ENCODE measurements at places on chromosomes 6 and 20.

GRCh38 chr6:130032758-130033340, 14.5 kb downstream of the L3MBTL3 start:
- DNase-seq: no peak

DNA sequence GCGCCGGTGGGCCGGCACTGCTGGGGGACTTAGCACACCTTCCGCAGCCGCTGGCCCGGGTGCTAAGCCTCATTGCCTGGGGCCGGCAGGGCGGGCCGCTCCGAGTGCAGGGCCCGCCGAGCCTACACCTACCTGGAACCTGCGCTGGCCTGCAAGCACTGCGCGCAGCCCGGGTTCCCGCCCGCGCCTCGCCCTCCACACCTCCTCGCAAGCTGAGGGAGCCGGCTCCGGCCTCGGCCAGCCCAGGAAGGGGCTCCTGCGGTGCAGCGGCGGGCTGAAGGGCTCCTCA, 10.7 kb upstream of the MPC1 start:
- no peak for DNase-seq

GRCh38 chr6:32837651-32838113, 857 bp downstream of the TAP2 start:
- no peak for DNase-seq

- DNase-seq: no peak
These were observed 27.4 kb downstream of the KCNQ5 start for GRCh38 chr6:72649032-72649984.

- no peak for DNase-seq
These were observed 153.5 kb downstream of the EYA4 start for GRCh38 chr6:133394630-133395029.

DNA sequence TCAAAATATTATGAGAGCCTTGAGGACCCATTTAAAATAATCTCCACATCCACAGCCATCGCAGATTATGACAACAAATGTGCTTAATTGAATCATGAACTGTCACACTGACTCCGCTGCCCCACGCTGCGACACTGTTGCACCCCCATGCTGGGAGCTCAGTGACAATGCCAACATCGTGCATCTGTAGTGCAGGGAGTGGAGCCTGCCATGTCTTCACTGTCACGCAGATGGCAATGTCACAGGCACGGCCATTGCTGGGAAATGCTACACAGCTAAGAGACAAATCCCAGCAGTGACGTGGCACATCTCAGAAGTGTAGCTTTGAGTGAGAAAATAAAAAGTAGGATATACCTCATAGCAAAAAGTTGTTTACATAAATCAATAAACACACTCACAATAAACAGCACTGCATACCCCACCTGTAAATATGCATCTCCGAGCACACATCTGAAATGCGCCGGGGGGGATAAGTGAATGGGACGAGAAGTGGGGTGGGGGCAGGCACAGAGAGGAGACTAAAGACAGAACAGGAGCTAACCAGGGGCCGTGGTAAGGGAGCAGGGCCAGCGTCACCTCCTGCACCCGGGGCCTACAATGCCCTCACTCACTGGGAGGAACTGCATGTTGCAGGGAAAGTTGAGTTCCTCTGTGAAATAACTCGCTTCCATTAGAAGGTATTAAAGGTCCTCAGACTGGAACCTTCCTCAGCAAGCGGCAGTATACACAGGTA, 349.9 kb downstream of the THBS2 start:
- DNase-seq: no peak

DNA sequence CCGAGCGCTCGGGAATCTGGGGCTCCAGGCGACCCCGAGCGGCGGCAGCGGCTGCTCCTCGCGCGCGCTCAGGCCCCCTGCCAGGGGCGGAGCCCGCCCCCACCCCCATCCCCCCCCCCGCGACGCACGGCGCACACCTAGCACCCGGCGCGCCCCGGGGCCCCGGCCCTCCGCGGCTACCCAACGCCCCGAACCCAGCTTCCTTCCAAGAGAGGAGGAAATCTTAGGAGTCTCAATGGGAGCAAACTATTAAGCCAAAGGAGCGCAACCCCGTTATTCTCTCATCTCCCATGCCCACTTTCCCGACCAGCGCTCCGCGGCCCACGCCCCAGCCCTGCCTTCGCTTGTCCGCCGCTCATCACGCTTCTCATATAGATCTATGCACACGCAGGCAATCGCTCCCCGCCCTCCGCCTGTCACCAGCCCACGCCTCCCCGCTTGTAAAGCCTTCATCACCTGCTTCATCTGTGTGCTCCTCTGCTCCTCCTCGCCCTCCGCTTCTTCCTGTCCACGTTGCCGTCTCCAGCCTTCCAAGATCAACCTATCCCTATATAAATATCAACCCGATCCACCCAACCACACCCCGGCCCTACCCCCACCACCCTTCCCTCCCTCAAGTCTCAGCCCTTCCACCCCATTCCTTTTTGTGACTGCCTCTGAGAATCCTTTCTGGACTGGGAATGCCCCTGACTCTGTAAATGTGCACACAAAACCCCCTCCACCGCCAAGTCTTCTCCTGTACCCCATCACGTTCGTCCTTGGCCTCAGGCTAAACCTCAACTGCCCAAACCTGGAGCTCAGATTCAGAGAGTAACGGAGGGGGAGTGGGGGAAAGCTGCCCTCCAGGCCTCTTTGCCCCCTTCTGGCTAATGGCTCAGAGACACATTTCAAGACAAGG, at the start of gene DLK2:
Gene DLK2, minus strand, starts transcription at position 18 of the 898 bp plus-strand sequence. CDS start 723 bp downstream, outside the sequence.
- DNase-seq: peak; percentile 52

DNA sequence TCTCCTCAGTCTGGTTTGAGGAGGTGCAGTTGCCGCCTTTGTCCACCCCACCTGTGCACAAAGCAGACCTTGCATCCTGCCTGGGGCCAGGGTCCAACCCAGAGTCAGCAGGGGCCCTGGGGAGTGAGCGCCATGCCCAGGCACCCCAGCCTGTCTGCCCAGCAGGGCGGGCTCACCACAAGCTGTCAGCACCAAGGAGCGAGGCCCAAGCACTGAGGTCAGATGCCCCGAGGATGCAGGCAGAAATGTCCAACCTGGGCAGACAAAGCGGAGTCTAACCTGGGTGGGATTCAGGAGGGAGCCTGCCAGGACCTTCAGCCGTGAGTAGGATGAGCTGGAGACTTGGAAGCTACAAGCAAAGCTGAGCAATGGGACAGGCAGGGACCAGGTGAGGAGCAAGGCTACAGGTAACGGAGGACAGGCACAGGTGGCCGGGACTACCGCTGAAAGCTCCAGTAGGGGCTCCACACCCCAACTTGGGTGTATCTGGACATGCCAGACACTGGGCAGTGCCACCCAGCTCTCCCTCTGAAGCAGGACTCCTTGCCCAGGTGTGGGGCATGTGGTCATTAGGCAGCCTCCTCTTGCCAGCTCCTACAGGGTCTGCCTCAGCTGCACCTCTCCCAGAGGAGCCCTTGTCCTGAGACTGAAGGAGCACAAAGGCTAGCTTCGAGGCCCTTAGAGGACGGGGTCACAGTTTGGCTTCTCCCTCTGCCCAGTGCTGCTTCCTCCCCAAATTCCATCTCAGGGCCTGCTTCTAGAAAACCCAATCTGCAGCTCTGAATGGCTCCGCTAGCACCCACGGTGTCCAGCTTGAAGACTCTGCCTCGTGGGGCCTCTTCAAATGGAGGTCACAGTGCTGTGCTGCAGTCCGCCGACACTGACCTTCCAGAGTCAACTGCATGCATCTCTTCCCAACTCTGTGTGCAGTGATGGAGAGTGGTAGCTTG, 210.6 kb upstream of the CDYL start:
- DNase-seq: no peak

GRCh38 chr6:13099771-13100170, 228.6 kb downstream of the TBC1D7 start:
- no peak for DNase-seq

- DNase-seq: no peak
These were observed 195.7 kb upstream of the CITED2 start for GRCh38 chr6:139570166-139570565.

- peak; percentile 44 for DNase-seq
These were observed 8.3 kb downstream of the CCM2L start for GRCh38 chr20:32018269-32019155.

GRCh38 chr6:99761711-99762110, 155.1 kb downstream of the PRDM13 start:
- DNase-seq: no peak

DNA sequence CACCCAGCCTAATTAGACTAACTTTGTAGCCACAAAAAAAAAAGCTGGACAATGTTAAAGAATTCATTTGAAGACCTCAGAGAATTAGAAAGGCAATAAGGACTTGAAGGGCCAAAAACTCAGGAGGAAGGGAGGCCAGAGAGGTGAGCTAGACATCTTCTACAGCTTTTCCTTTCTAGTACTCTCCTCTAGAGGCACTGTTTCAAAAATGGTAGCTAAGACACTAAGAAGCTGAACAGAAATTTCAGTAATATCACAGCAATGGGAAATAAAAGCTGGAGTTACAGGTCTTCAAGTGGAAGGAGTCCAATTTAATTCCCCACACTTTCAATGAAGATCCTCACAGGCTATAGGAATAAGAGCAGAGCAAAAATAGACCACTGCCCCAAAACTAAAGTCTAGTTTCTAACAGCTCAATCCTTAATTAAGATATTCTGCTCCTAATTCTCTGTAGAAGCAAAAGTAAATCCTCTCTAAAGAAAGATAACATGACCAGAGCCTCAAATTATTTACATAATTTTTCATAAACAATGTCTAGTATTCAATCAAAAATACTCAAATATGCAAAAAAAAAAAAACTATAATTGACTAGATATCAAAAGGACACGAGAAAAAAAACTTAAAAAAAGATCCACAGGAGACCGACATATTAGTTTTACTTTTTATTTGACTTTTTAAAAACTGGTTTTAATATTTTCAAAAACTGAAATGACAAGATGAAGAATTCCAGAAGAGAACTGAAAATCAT, 63.7 kb downstream of the RNGTT start:
- DNase-seq: no peak

DNA sequence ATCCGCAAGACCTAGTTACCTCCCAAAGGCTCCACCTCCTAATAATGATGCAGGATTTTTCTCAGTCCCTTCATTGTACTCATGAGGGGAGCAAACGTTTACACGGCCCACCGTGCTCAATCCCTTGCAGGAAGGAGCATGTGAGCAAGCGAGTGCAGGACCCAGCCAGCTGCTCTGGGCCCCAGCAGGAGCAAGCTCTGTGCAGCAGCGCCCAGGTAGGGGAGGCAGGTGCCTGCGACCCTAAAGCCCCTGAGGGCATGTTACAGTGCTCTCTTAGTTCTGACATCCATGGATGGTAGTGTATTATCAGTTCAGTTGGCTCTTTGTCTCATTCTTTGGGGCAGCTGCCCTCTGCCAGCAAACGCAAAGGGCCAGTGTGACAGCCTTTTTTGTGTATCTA, 143.4 kb downstream of the TBXT start:
- no peak for DNase-seq

DNA sequence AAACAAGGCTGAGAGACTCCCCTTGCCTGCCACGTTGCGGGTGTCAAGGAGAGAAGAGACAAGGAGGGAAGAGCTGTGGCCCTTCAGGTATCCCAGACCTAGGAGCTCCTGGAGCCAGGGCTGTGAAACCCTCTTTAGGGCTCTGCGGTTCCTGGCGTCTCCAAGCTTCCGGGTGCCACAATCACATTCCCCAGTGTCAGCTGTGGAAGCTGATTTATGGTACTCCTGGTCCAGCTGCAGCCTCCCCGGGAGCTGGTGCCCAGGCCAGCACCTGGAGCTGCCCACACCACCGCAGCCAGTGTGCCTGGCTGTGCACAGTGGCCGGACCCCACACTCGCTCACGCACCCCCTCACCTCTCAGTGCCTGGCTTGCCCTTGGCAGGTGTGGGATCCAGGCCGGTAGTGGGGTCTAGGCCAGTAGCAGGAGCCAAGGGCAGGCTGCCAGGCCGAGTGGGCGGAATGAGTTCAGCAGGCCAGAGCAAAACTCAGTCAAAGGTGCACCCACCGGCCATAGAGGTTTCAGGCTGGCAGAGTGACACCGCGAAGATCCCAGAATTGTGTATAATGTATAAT, 58.9 kb upstream of the L3MBTL3 start:
- DNase-seq: no peak

- DNase-seq: no peak
These were observed 378.7 kb upstream of the ADGRB3 start for GRCh38 chr6:68256391-68256790.

DNA sequence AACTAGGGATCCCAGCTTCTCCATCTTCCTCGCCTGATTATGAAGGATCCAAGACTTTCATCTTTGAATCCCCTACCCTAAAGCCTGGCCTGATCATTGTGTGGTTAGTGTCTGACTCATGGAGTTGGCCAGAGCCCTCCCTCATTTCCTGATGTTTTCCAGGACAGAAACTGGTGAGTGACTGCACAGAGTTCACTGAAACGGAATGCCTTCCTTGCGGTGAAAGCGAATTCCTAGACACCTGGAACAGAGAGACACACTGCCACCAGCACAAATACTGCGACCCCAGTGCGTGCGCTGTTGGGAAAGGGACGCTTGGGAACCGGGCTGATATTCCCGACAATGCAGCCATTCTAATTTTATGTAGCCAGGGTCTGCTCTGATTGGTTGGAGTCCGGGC, 4.0 kb downstream of the CD40 start:
- no peak for DNase-seq

DNA sequence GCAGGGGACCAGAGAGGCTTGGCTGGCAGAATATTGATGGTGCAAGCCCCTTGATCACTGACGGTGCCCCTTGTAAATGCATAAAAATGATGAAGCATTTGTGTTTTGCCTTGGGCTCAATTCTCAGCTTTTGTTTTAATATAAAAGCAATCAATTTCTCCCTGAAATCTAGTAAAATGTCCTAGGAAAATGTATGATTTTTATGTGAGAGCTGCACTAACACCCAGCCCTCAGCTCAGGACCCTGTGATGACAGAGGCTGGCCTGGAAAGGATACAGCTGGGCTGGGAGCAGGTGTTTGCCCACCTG, 84.7 kb upstream of the PHACTR3 start:
- no peak for DNase-seq

- DNase-seq: no peak
These were observed 22.2 kb upstream of the POU3F2 start for GRCh38 chr6:98812220-98812619.

DNA sequence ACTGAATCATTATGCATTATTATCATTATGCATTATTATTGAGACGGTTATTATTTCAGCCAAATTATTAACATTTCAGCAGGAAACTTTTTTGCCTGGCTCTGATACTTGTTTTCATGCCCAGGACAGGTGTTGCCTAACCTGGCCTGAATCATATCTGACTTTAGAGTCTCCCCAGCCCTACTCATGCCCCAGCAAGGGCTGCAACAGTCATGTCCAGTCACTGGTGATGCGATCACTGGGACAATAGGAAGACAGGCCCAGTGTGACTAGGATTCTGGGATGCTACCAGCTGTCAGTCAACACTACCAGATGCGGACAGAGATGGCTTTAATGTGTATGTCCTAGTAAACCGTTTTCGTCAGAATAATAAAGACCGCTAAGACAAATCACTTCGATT, 285.0 kb downstream of the KHDC1L start:
- no peak for DNase-seq

- DNase-seq: no peak
These were observed 1.8 kb downstream of the TCF21 start for GRCh38 chr6:133890711-133891148.
